ENCODE measurements at places on chromosomes 3 and 15. TPM values are rescaled to one million over a fixed set of nuclear protein-coding genes. Genes with fewer than 3 reads are reported as not detected.

DNA sequence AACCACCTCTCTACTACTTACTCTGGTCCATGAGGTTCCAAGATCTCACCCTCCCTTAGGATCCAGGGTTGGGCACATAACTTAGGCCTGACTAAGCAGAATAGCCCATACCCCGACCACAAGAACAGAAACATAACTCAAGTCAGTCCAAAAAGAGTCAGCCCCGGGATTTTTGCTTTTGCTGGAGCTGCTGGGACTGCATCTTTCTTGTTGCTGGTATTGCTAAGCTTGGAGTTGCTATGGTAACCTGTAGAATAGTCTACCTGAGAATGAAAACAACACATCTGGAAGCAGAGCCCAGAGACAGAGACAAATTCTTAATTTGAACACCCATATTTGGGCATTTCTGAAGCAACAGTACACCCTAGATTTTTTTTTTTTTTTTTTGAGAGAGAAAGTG, 6.5 kb downstream of the RUBCN start:
- DNase-seq, result no peak

- no peak for DNase-seq
These were observed 296.2 kb downstream of the ZBTB20 start for GRCh38 chr3:114850898-114851297.

GRCh38 chr3:154125378-154126030, 4.3 kb downstream of the ARHGEF26 start:
- DNase-seq, result no peak

DNA sequence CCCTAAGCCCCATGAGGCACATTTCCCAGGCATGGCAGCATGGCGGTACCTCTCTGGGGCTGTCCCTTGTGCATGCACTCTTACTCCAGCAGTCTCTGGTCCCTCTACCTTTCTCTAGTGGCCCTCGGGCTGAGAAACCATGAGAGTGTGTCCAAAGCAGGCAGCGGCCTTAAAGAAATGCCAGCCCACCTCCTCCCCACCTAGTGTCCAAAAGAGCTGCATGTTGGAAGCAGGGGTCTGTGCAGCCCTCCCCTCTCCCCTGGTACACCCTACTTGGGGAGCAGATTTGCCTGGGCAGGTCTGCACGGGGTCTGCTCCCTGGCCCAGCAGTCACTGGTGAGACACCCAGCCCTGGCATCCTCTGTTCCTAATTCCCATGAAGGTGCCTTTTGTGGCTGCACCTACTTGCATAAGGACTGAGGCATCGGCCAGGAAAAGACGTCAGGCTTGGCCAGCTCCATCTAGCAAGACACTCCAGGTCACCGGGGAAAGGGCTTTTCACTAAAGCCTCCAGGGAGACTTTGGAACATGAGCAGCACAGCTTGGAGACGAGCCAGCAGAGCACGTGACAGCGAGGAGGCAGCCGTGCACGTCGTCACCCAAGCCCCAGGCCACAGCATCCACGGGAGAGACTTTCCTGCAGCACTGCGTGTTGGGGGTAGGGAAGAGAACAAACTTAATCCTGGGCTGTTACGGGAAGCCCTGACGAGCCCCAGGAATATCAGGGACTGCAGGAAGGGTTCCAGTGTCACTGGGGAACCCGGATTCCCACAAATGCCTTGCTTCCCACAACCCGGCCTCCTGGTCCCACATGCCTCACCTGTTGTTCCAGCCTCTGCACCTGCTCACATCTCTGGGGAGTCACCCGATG, 38.8 kb downstream of the TM2D3 start:
- peak; percentile 59 for DNase-seq

DNA sequence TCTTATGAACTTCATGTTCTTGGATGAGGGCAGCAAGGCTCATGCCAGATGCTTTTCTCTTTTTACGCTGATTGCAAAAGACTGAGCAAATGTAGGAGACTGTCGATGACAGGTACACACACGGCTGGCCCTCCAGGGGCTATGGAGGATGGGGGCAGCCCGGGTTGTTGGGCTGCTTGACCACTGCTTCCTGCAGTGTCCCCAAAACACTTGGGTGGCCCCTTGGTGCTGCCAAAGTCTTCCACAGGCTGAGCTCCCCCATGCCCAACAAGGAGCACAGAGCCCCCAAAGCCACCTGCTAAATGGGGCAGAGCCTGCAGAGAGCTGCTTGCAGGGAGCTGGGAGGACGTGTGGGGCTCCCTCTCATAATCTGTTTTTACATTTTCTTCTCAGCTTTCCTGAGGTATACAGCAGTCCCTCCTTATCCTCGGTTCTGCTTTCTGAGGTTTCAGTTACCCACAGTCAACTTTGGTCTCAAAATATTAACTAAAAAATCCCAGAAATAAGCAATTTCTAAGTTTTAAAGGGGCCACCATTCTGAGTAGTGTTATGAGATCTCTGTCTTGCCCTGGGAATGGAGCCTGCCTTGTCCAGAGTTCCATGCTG, 7.3 kb downstream of the PRR23E start:
- DNase-seq, result no peak

GRCh38 chr15:69751566-69751965, 298.9 kb downstream of the RPLP1 start:
- no peak for DNase-seq

DNA sequence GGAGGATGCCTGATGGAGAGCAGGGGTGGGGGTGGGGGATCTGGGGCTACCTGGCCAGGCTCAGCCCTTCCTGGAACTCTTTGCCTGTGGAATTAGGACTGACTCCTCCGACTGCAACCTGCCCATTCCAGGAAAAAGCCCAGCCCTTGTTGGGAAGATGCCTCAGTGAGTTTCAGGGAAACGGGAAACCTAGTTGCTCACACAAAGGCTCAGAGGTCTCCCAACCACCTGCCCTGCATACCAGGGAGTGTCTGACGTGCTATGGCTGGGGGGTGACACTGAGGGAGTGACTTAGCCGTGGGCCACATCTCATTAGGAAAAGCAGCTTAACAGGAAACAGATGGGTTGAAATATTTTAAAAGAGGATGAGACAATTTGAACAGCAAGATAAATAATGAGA, 27.9 kb downstream of the CYP8B1 start:
- no peak for DNase-seq

GRCh38 chr3:184691397-184692231, 20.2 kb downstream of the MAGEF1 start:
- peak; percentile 82 for DNase-seq

DNA sequence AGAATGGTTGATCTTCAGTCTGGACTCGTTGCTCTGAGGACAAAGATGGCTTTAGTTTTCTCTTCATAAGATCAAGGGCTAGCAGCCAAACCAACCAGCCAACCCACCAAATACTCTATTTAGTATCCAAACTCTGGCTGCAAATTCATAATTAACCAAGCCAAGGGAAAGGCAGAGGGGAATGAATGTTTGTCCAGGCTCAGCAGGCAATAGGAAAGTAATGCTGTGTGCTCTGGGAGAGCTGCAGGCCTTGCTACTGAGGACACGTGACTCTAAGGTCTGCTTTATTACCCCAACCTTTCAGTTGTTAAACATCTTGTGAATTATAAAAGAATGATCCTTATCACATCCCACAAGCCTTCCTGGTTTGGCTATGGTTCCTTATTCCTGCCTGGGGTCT, 52.3 kb upstream of the GALNT15 start:
- no peak for DNase-seq

GRCh38 chr3:28081533-28081947, 159.9 kb upstream of the CMC1 start:
- DNase-seq, result no peak

DNA sequence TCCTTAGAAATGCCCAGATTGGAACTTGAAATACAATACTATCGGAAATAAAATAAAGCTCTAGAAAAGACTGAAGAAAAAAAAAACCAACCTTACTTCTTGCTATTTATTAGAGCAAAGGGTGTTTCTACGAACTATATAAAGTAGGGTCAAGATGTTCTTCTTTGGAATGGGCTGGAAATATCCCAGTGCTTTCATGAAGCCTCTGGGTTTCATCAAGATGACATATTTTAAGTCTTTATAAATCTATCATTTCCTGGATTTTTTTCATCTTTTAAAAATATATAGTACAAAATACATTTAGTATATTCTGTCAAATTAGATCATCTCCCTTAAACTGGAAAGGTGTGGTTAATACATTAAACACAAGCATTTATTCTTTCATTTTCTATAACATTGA, 978.8 kb downstream of the NAALADL2 start:
- DNase-seq, result no peak

GRCh38 chr3:195179776-195180489, 91.0 kb downstream of the XXYLT1 start:
- DNase-seq, result peak; percentile 71

GRCh38 chr3:2869905-2870304, 240.3 kb downstream of the IL5RA start:
- DNase-seq, result no peak

- DNase-seq, result no peak
These were observed 693.0 kb downstream of the NR2F2 start for GRCh38 chr15:97023488-97023844.

- no peak for DNase-seq
These were observed 31.7 kb upstream of the CEMIP start for GRCh38 chr15:80747317-80748053.

GRCh38 chr3:17055374-17056276, 170.9 kb downstream of the PLCL2 start:
- no peak for DNase-seq

GRCh38 chr3:55409806-55410205, 77.3 kb downstream of the WNT5A start:
- no peak for DNase-seq

OXTR gene
- total RNA-seq, result 4.9 TPM

AHSG gene
- not detected for total RNA-seq

CDCP1 gene
- total RNA-seq, result 31.4 TPM

TEX9 gene
- total RNA-seq, result 6.3 TPM

P2RY14 gene
- total RNA-seq, result 3.6 TPM
